Endothelial cell (in vitro differentiated cells): ENCODE measurements at places on chromosomes 1 and 21.

GRCh38 chr1:10698726-10699469 is 97.5 kb downstream of the CASZ1 start:
- DNase-seq, result no peak

GRCh38 chr1:229203030-229203751 is 67.7 kb upstream of the RAB4A start:
- DNase-seq, result peak; percentile 55

GRCh38 chr1:109152196-109152595 is 38.3 kb downstream of the ELAPOR1 start:
- no peak for DNase-seq

GRCh38 chr1:228842094-228842775 is 107.0 kb downstream of the RHOU start:
- no peak for DNase-seq

GRCh38 chr1:26557008-26557407 is 27.4 kb downstream of the RPS6KA1 start:
- no peak for DNase-seq

DNA sequence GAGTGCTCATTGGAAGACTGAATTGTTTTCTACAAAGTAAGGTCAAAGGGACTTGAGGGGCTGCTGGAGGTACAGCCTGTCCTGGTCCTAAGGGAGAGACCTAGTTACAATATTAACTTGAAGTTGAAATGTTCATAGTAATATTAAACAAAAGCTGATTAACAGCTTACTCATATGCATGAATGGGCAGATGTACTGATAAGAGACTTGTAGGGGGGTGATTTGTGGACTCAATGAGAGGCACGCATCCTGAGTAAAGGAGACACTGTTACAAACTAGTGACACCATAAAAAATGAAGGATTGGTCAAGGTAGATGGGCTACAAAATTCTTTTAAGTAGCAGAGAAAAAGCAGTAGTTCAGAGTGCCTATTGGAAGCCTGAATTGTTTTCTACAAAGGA is 2.7 kb downstream of the HSD11B1 start:
- no peak for DNase-seq

DNA sequence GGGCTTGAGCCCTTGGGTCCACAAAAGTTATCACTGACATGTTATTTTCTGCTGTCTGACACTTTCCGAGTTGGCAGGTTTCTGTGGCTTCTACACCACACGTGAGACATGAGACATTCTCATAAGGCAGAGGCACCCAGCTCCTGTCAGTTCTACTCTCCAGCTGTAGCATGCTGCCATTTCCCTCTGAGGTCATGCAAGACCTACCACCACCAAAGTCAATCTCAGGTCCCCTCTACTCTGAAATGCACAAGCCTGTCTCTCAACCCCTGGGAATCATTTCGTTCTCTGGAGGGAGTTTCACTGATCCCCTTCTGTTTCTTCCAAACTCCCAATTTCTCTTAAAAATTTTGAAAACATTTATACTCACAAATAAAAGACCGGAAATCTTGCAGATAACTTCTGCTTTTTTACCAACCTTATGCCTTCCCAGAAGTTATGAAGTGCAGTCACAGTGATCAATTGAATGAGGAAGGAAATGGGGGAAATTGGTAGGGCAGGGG is 39.5 kb upstream of the CR2 start:
- DNase-seq, result no peak

DNA sequence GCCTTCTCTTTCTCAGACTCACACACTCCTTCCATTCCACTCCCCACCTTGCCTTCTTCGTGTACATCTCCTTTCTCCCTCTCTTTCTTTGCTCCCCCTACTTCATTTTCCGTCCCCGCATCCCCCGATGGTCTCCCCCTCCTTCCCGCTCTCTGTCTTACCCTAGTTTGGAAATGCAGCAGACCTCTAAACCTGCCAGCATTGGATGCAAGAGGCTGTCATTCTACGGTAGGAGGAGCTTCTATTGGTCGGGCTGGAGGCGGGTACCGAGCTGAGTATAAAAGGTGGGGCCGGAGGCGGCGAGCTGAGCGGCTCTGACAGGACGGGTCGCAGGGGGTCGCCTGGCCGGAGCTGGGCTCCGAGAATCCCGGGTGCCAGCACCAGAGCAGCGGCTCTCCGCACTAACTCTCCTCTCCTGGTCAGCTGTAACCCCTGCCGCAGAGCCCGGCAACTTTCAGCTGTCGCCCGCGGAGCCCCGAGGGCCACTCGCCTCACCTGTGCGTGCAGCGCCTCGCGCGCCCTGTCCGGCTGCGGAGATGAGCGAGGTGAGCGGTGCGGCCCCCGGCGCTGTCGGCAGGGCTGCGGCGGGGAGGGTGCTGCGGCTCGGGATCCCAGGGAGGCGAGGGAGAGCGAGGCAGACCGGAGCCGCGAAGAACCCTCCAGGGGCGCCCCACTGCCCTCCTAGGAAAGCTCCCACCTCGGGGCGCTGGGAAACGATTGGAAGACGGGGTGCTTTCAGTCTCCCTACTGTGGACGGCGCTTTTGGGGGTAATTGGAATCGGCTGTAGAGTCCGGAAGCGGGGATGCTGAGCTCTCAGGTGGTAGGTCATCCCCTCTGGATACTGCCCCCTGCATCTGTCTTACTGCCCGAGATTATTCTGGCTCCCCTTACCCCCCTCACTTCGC is at the start of gene PCP4L1:
TSS of gene PCP4L1 (plus strand) at position 307 of the 906 bp plus-strand sequence. CDS start at position 537, 230 bp downstream.
- DNase-seq, result peak; percentile 47

- no peak for DNase-seq
These were observed 92.8 kb upstream of the DMRTA2 start for GRCh38 chr1:50516056-50516455.

- DNase-seq, result no peak
These were observed 7.1 kb downstream of the MPZL1 start for GRCh38 chr1:167728818-167729410.

DNA sequence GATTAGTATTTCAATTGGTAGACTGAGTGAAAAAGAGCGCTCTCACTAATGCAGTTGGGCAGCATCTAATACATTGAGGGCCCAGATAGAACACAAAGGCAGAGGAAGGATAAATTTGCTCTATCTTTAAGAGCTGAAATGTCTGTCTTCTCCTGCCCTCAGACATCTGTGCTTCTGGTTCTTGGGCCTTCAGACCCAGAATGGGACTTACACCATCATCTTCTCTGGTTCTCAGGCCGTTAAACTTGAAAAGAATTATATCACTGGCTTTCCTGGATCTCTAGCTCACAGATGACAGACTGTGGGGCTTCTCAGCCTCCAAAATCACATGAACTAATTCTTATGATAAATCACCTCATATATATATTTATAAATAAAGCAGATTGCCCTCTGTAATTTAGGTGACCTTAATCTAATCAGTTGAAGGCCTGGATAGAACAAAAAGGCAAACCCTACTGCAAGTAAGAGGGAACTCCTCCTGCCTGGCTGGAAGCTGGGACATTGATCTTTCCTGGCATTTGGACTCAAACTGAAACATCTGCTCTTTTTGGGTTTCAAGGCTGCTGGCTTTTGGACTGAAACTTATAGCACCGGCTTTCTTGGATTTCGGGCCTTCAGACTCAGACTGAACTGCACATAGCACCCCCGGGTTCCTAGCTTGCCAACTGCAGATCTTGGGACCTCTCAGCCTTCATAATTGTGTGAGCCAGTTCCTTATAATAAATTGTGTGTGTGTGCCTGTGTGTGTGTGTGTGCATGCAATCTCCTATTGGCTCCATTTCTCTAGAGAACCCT is 390.4 kb upstream of the PLXNA2 start:
- DNase-seq, result no peak

- DNase-seq, result peak; percentile 25
These were observed 68.4 kb upstream of the TENT5C start for GRCh38 chr1:117537291-117537920.

GRCh38 chr1:89719502-89720306 is 86.8 kb downstream of the LRRC8C start:
- DNase-seq, result no peak

GRCh38 chr1:8525216-8525557 is 207.3 kb downstream of the SLC45A1 start:
- no peak for DNase-seq

DNA sequence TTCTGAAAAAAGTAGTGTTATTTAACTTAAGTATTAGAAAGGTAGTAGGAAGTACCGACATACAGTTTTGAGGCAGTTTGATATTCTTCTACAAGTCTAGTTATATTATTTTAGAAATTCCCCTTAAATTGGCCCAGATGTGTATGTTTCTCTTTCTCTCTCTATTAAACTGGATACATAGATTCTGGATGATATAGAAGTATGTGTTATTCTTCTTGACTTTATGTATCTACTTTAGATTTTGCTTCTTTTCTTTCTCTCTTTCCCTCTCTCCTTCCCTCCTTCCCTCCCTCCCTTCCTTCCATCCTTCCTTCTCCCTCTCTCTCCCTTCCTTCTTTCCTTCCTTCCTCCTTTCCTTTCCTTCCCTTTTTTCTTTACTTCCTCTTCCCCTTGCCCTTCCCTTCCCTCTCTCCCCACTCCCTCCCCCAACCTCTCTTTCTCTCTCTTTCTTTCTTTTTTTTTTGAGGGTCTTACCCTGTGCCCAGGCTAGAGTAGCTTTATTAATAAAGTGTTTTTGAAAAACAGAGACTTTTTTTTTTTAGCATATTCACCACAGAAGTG is 124.3 kb downstream of the OSBPL9 start:
- DNase-seq, result no peak

DNA sequence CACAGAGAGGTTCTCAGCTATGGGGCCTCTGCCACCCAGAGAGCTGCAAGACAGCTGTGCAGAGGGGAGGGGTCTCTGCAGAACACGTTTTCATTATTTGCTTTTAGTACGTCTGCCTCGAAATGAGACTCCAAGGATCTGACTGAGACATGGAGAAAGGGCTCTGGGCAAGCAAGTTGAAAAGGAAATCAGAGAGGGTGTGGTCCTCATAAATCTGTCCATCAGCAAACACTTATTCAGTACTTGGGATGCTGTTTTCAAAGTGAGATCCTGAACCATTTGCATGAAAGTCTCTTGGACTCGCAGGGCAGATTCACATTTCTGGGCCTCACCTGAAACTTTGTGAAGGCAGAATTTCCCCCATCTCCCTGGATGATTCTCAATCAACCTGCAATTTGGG is 197.4 kb upstream of the GALNT2 start:
- DNase-seq, result no peak

- DNase-seq, result peak; percentile 36
These were observed 401 bp downstream of the TP73 start for GRCh38 chr1:3652548-3653285.

GRCh38 chr1:6497215-6497866 is 5.9 kb upstream of the PLEKHG5 start:
- DNase-seq, result peak; percentile 50

DNA sequence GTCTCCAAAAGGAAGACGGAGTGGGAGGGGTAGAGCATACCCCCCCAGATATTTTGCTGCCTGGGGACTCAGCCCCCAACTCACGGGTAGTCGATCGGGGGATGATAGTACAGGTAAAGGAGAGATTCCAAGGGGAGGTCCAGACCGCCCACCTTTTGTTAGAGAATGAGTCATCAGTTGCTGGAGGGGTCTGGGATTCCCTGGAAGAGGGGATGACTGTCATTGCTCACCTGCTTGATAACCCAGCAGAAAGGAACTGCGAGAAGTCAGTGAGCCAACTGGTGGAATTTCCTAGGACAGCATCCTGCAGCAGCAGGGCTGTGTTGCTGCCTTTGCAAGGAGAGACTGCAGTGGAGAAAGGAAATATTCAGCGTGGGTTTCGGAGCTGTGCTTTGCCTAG is 64.4 kb downstream of the MACF1 start:
- DNase-seq, result peak; percentile 22

GRCh38 chr1:234681065-234681464 is 71.1 kb upstream of the IRF2BP2 start:
- no peak for DNase-seq

DNA sequence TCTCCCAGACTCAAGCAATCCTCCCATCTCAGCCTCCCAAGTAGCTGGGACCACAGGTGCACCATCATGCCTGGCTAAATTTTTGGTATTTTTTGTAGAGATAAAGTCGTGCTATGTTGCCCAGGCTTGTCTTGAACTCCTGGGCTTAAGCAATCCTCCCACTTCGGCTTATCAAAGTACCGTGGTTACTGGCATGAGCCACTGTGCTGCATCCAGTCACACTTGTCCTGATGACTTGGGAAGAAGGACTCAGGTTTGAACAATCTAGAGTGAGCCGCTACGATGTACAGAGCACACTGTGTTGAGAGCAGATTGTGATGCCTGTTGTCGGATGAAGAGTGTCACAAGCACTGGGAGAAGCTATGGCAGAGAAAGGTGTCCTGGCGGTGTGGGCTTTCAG is 27.2 kb downstream of the RNF187 start:
- DNase-seq, result no peak

GRCh38 chr1:244324176-244324883 is 127.4 kb downstream of the ADSS2 start:
- DNase-seq, result no peak

DNA sequence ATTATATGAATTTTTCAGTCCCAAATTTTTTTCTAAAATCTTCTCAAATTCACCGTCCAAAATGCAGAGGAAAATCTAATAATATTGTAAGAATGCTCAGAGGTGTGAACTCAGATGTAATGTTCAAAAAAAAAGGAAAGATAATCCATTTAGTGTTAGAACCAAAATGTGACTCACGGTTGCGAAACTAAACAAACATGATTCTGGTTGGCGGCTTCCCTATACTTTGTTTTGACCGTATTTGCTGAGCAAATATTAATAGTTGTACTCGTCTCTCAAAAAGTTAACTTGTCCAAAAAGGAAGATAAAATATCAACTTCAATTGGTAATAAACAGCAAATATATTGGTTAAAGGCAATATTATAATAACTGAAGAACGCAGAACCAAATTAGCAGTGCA is 34.4 kb downstream of the ZSWIM5 start:
- no peak for DNase-seq

- DNase-seq, result no peak
These were observed 2.3 kb upstream of the ECE1 start for GRCh38 chr1:21292503-21292983.

- DNase-seq, result no peak
These were observed 296.2 kb downstream of the SETD4 start for GRCh38 chr21:35764077-35764476.

DNA sequence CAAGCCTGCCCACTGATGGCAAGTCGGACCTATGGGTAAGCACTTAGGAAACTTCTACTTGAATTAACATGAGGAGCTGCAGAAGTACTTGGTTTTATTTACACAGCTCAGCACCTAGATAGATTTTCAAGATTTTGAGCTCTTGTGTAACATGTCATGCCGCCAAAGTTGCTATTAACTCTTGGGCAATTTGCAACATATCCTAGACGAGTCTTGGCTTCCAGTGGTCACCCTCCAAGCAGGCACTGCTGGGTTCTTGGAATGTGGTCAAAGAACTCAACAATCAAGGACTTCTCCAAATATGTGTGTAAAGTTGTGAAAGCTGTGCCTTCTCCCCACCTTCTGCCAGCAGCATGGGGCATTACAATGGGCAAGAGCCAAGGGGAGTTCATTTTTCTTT is 17.8 kb upstream of the GUCA2B start:
- DNase-seq, result no peak

GRCh38 chr1:183569141-183569540 is 21.1 kb downstream of the NCF2 start:
- no peak for DNase-seq
